NCI-H187 (cell line): ENCODE measurements at places on chromosomes 3 and 15.
A peak's percentile ranks its signal among the peaks of the same experiment; 100 is the strongest.

DNA sequence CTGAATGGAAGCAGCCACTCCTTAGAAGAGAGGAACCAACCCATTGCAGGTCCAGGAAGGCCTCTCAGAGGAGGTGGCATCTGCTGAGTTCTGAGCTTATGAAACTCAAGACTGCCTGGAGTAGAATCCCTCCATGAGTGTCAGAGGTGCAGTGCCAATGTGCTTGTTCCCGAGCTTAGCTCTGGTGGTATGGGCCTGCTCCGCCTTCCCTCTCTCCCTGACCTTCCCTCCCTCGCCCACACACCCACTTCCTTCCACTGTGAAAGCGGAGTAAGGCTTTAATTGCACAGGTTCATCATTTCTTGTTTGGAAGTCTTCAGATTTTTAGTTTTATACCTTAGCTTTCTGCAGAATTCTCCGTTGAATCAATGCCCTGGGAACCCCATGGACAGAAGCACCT, 208.0 kb upstream of the BHLHE40 start:
- no peak for DNase-seq

DNA sequence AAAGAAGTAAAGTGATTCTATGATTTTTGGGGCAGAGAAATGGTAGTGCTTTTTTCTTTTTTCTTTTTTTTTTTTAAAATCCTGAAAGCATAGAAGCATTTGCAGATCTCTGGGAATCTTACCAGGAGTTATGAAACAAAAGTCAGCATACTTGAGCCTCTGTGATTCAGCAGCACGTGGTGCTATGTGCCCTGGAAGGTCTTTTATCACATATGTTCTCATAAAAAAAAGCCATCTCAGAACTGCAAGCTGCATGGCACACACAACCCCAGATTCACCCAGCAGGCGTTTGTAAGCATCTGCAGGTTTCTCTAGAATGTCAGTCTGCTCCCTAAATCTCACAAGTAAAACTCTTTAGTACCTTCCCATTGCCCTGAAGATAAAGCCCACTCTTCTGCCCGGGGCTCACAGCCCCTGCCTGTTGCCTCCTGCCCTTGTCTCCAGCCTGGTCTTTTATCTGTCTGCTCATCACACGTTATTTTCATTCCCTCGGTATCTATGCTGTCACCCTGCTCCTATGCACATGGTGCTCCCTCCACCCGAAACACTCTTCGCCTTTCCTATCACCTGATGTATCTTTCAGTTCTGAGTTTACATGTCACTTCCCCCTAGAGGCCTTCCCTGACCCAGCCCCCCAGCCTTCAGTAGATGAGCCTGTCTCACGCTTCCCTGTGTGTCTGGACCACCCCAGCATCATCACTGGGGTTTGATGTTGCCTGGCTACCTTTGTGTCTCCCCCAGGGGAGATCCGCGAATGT, 72.4 kb downstream of the CHDH start:
- no peak for DNase-seq

DNA sequence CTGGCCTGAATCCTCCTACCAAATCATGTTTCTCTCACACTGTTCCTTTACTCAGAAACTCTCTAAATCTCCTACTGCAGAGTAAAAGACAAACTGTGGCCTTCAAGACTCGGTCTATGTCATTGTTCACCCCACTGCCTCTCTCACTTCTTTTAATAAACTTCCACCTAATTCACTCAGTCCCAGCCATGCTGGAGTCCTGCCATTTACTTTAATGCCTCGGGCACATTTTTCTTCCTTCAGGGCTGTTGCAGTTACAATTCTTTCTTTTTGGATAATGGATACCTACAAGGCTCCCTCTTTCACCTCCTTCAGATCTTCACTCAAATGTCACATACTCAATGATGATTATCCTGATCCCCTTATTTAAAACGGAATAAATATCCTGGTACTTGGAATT, 955.6 kb downstream of the ROBO1 start:
- DNase-seq = no peak

DNA sequence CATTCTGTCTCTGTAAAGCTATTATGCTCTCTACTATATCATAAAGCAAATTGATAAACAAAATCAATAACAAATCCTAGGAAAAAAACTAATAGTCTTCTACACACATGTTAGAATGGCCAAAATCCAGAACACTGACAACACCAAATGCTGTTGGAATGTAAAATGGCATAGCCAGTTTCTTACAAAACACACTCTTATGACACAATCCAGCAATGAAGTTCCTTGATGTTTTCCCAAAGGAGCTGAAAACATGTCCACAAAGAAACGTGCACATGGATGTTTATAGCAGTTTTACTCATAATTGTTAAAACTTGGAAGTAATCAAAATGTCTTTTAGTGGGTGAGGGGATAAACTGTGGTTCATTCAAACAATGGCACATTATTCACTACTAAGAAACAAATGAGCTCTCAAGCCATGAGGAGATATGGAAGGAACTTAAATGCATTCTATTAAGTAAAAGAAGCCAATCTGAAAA, 32.7 kb downstream of the CADM2 start:
- no peak for DNase-seq

- DNase-seq = no peak
Observed at GRCh38 chr3:86234506-86235254, 756.3 kb downstream of the VGLL3 start.

DNA sequence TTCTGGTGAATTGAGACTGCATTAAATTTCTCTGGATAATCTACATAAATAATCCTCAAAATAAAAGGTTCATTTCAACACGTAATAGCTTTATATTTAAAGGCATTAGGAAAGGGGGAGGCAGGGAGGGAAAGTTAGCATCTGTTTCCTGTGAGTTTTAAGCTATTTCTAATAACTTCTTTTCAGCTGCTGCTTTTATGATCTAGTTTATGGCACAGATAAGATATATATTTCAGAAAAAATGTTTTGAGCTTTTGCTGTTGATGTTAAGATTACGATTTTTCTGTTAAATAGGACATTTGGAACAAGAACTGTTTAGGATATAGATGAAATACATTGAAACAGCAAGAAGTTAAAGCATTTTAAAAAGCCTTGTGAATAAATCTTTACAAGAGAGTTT, 30.0 kb downstream of the UBE2E1 start:
- no peak for DNase-seq

DNA sequence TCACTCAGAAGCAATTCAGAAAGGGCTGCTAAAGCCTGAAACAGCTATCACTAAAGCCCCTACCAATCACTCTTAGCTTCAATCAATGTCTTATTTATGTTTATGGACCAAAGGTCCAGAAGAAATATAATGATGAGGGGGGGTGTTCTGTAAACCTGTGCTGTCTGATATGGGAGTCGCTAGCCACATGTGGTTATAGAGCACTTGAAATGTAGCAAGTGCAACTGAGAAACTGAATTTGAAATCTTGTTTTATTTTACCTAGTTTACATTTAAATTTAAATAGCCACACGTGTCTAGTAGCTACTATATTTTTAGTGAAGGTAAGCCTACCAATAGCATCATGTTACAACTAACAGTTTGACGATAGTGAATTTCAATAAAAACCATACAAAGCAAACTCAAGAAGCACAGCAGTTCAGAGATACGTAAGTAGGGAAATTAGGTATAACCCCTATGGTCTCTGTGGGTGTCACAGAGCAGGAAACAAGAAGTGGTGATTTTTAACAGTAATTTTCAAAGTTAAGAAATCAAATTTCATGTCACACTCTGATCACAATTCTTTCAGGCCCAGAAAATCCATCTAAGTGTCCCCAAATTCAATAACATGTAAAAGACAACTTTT, 3.6 kb downstream of the POU1F1 start:
- no peak for DNase-seq

- no peak for DNase-seq
Observed at GRCh38 chr3:193270451-193270850, 29.4 kb downstream of the PLAAT1 start.

GRCh38 chr15:78174401-78174800, 25.2 kb downstream of the IDH3A start:
- DNase-seq = no peak

DNA sequence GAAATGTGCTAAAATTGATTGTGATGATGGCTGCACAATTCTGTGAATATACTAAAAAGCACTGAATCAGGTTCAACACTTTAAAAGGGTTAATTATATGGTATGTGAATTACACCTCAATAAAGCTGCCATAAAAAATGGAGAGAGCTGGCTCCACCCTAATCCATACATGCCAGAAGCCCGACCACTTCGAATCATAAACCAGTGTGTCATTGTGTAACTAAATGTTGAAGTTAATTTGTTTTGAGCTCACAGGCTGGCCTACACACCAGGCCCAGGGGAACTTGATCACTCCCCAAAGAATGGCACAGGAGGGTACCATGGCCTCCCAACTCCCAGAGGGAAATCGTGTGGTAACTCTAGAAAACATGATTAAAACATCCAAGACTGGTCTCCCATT, 14.0 kb downstream of the PLCD1 start:
- no peak for DNase-seq

DNA sequence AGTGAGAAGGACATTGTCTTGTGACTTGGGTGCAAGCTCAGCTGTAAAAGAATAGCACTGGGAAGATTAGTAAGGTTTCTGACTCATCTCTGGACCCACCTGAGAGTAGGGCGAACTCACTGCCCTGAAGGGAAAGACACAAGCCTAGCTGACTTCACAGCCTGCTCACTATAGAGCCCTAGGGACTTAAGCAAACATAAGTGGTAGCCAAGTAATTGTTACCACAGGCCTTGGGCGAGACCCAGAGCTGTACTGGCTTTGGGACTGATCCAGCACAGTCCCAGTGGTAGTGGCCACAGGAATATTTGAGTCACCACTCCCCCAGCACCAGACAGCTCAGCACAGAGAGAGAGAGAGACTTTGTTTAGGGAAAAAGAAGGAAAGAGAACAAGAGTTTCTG, 429.9 kb downstream of the TBL1XR1 start:
- no peak for DNase-seq

DNA sequence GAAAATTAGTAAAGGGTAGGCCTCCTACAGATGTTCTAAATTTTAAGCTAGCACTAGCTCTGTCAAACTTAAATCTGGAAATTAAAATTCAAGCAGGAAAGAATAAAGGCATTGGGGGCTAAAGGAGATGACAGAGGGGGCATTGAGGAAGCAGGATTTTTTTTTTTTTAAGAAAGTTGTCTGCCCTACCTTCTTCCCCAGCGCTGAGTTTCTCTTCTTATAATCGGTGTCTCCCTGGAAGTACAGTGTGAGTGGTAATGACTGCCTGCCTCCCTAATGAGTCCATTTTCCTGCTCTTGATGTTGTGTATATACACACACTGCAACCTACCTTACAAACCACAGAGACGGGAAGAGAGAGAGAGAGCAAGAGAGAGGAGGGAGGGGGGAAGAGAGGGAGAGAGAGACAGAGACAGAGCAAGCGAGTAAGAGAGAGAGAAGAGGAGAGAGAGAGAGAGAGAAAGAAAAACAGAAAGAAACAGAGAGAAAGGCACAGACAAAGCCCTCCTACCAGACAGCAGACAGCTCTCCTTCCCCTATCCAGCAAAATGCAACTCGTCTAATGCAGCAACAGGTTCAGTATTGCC, 47.0 kb downstream of the ZBTB20 start:
- DNase-seq = no peak

GRCh38 chr3:23856286-23856685, 50.5 kb downstream of the UBE2E1 start:
- no peak for DNase-seq

DNA sequence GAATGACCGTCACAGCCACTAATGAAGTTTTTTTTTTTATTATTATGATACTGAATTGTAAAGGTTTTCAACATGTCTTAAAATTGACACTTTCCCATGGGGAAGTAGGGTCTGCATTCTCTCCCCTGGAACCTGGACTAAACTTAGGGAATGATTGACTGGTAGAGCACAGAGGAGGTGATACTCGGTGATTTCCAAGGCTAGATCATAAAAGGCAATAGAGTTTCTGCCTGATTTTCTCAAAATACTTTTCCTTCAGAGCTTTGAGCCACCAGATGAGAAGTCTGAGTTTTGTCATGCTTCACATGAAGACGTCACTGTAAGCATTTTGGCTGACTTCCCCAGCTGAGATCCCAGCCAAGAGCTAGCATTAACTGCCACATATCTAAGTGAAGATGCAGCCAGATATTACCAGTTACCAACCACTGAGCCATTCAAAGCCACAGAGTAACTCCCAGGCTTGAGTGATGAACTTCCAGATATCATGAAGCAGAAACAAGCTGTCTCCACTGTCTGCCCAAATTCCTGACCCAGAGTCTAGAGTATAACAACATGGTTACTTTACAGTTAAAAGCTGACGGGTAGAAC, 105.8 kb downstream of the LSAMP start:
- DNase-seq = no peak

GRCh38 chr3:81217101-81217500, 544.3 kb downstream of the GBE1 start:
- no peak for DNase-seq

GRCh38 chr3:175222356-175222755, 363.2 kb downstream of the NAALADL2 start:
- no peak for DNase-seq

DNA sequence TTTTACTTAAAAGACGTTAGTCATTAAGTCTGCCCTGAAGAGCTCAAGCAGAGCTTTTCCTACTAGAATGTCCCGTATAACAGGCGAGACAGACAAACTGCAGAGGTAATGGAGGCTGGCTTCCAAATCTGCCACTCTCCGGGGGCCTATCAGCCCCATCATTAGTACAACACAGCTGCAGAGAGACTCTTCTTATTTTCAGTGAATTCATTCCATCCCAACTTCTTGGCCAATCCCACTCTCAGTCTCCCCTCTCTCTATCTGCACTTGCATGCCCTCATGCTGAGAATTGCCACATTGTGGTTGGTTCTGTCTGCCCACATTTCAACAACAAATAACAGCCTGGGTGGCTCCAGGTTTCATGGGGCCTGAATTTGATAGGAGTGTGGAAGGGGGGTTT, 412.7 kb downstream of the ERC2 start:
- no peak for DNase-seq

DNA sequence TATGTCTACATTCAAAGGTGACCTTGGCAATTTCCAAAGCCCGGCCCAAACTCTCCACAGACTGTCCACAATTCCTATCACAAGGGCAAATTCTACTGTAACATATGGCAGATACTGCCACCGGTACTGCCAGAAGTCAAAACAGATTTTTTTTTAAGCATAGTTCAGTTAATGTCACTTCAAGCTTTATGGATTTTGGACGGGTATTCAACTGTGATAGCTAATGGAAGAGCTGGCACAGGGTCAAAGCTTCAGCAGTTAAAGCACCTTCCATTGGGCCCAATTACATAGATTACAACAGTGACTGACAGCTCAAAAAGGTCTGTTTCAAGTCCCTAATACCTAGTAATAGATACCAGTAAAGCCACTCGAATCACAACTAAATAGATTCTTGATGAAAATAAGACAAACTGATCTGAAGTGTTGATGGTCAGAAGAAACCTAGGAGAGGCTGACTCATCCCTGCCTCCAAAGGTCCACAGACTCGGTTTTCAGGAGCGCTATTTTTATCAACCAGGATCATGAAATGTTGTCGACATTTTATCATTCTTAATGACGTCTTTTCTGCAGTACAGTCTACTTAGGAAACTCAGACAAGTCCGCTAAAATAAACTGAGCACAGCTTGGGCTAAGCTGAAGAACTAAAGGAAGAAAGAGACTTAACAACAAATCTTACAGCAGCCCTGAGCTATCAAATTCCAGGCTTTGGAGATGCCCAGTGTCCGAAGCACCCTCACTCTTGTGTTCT, 38.7 kb downstream of the ANXA2 start:
- DNase-seq = peak; percentile 73

DNA sequence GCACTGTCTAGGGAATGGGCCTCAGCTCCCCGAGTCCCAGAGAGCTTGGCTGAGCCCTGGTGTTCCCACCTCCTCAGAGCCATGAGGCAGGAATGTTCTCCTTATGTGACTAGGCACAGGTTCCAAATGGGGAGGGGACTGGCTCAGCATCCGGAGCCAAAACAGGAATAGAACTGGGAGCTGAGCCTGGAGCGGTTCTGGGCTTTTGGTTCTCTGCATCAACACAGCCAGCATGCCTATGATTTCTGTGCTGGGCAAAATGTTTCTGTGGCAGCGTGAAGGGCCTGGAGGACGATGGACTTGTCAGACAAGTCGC, at the start of gene FAM131A:
TSS of gene FAM131A (plus strand) at position 202 of the 316 bp plus-strand sequence. CDS start at position 233, 31 bp downstream.
- no peak for DNase-seq
